ENCODE measurements at places on chromosomes 16 and 17.

DNA sequence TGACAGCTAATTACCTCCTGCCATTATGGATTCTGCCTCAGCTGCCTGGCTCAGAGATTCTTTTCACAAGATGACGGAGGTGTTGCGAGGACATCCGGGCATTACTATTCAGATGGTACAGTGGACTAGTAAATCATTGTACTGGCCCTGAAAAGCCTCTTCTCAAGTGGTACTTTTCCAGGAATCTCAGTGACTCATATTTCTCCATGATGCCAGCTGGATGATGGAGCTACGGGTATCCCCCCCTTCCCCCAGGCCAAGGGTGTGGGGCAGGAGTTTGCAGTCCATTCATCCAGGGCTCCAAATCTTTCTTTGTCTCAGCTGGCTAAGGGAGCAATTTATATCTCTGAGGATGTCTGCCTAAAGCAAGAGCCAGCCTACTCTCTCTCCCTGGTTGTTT is 107.7 kb upstream of the GPR139 start:
- no peak for DNase-seq

DNA sequence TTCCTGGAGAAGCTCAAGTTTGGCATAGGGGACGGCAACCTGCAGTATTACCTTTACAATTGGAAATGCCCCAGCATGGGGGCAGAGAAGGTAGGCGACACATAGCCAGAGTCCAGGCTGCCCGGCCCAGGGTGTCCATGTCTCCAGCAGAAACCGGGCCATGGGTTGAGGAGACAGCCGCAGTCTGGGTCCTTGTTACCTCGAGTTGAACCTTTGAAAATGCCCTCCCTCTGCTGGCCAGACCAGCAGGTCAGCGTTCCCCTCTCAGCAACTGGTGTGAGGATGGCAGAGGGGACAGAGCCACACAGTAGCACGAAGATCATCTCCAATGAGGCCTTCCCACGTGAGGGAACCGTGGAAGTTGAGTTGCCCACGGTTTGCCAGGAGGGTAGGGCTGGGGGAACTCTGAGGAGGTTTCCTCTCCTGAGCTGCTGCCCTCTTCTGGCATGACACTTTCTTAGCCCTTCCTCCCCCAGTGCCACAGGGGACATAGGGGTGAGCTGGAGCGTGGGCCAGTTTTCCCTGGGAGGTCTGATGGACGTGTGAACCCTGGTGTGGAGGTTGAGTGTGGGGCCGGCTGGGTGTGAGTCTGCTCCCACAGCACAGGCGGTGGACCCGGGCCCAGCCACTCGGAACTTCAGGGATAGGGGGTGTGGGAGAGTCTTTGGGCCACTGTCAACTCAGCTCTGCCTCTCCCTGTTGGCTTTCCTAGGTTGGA is 27.2 kb downstream of the PLCD3 start:
- DNase-seq = no peak

GRCh38 chr17:33045216-33045615 is 53.6 kb downstream of the SPACA3 start:
- DNase-seq = no peak

DNA sequence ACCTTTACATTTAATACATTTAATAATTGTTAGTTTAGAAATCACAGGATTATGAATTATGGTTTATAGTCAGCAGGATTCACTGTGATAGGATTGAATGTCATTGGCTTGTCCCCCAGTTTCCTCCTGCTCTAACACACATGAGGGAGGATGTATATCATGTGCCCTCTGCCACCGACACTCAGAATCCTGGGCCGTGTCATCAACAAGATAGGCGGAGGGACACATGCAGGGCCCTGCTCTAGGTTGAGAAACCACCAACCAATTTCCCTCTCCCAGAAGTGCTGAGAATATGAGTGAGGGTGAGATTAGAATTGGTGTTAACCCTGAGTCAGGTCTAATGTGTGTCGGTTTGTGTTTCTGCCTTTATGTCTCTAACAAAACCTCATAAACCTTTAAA is 85.1 kb downstream of the CES1 start:
- DNase-seq = no peak
